Common myeloid progenitor, CD34-positive (primary cell): ENCODE measurements at places on chromosomes 3 and 15.

- DNase-seq: no peak
Measured at GRCh38 chr3:184129012-184129411, 6.1 kb upstream of the EIF2B5 start.

DNA sequence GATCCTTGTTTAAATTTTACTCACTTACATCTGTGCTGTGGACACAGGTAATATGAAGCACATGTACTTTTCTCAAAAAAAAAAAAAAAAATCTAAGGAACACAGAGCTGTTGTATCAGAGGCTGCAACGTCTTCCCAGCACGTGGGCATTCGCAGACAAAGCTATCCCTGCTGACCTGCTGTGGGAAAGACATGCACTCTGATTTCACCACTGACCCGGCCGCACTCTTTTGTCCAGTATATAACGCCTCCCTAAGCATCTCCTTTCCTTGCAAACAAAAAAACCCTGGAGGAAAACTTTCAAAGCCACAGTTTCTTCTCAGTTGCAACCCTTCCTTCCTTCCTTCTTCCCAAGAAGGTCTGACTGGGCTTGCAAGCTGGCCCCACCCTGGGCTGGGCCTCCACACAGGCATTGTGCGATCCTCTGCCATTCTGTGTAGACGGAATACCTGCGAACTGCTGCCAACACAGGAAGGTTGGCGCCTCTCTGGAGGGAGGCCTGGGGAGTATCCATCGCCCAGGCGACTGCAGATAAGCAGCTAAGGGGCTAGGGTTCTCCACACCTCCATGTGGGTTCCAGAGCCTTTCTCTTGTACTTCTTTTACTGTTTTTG, 50.8 kb downstream of the SLC12A8 start:
- DNase-seq: no peak

DNA sequence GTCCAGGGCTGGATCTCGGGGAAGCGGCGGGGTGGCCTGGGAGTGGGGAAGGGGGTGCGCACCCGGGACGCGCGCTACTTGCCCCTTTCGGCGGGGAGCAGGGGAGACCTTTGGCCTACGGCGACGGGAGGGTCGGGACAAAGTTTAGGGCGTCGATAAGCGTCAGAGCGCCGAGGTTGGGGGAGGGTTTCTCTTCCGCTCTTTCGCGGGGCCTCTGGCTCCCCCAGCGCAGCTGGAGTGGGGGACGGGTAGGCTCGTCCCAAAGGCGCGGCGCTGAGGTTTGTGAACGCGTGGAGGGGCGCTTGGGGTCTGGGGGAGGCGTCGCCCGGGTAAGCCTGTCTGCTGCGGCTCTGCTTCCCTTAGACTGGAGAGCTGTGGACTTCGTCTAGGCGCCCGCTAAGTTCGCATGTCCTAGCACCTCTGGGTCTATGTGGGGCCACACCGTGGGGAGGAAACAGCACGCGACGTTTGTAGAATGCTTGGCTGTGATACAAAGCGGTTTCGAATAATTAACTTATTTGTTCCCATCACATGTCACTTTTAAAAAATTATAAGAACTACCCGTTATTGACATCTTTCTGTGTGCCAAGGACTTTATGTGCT, 527 bp downstream of the B2M start:
- no peak for DNase-seq

DNA sequence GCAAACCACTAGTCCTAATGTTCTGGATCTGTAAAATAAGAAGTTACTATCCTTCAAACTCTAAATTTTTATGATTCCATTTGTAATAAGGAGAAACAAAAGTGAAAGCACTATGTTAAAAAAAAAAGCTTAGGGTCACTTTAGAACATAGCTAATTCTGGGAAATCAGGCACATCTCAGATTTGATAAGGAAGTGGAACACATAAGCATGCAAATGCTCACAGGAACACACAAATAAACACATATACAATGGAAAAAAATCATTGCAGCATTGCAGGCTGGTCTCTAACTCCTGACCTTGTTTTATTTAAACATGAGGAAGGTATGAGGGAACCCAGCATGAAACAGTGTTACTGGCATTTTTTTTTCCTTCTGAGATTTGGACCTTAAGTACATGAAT, 63.2 kb upstream of the TNFSF10 start:
- DNase-seq: peak; percentile 71

- no peak for DNase-seq
Measured at GRCh38 chr15:57553526-57553925, 38.2 kb upstream of the MYZAP start.

DNA sequence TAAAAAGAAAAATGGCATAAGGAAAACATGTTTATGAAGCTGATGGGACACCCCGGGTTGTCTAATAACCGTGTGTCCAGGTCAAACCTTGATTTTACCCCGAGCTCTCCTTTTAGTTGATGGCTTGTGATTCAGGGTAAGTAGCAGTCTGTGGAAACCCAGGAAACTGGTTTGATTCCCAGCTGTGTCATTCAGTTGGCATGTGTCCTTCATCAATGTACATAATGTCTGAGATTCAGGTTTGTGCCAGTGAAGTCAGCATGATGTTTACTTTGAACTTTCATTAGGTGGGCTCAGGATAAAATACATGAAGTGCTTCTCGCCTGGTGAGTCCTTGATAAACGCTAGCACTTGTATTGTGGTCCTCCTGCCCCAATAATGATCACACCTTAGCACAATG, 4.3 kb upstream of the COPG1 start:
- no peak for DNase-seq

DNA sequence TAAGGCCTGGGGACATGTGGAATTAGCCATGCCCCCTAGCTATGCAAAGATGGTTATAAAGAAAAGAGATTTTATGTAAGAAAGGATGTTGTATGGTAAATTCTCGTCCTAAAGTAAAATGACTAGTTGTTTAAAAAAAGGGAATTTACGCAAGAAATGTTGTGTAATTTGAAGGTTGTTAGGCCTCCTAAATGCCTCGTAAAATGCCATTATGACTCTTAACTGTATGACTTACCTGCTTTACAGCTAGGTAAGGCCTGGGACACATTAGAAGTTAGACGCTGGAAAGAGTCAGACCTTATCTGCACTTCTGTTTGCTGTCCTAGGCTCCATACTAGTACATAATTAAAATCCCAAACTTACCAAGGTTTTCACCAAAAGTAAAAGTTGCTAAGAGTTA, 17.5 kb upstream of the HHATL start:
- no peak for DNase-seq

DNA sequence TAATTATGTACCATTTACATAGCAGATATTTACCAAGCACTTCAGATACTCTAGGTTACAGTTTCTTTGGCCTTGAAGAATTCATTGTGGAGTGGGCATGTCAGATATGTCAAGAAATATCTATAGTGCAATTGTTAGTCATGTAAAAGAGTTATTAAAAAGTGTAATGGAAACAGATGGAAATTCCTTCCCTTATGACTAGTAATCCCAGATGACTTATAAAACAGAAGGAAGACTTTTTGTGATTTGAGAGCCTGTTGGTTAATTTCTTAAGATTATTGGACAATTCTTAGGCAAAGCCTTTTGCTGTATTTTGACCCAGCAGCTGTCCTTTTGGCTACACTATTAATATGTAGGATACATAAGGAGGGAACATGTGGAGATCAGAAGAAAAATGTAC, 708.9 kb upstream of the NECTIN3 start:
- DNase-seq: no peak

DNA sequence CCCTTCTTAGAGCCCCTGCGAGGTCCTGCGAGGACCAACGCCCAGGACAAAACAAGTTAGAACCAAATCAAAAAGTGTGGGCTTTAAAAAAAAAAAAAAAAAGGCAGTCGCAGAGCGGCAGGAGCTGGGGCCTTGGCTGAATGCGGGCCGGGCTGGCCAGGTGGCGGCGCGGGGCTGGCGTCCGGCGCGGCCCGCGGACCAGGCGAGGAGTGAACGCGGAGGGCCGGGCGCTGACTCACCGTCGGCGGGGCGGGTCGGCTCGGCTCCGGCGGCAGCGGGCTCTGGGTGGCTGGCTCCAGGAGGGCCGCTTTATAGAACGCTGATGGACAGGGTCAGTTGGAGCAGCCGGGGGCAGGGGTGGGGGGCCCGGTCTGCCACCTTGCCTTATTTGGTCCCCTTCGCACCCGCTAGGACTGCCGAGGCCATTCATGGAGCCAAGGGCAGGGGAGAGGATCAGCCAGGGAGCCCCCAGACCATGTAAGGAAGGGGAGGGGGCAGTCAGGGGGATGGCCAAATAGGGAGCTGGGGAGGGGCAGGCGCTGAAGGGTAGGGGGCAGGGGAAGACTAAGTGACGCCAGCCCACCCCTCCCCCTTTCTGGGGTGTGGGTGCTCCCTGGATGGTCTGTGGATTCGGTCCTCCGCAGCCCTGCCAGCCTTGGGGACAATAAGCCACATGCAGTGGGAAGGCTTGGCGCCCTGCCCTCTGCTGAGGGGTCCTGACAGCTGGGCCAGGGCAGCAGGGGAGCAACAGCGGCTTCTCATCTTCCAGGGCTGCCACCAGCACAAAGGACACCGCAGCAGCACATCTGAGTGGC, at the start of gene ACTC1:
Gene ACTC1 (minus strand): TSS at position 283 of the 815 bp plus-strand sequence. CDS start 741 bp downstream, outside the sequence.
- peak; percentile 37 for DNase-seq

- DNase-seq: no peak
Measured at GRCh38 chr15:40807888-40808461, 702 bp upstream of the DNAJC17 start.

DNA sequence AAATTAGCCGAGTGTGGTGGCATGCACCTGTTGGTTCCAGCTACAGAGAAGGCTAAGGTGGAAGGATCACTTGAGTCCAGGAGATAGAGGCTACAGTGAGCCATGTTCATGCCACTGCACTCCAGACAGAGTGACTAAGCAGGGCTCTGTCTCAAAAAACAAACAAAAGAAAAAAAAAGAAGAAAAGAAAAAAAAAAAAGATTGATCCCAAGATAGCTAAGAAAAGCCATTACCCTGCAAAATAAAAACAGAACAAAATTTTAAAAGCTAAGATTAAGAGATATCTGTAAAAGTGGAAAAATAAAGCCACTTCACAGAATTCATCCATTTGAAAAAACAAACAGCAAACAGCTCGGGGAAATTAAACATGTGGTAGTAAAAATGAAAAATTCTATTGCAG, 23.8 kb downstream of the LRRC2 start:
- no peak for DNase-seq

GRCh38 chr15:60370105-60370868, 27.5 kb downstream of the ANXA2 start:
- DNase-seq: peak; percentile 71

DNA sequence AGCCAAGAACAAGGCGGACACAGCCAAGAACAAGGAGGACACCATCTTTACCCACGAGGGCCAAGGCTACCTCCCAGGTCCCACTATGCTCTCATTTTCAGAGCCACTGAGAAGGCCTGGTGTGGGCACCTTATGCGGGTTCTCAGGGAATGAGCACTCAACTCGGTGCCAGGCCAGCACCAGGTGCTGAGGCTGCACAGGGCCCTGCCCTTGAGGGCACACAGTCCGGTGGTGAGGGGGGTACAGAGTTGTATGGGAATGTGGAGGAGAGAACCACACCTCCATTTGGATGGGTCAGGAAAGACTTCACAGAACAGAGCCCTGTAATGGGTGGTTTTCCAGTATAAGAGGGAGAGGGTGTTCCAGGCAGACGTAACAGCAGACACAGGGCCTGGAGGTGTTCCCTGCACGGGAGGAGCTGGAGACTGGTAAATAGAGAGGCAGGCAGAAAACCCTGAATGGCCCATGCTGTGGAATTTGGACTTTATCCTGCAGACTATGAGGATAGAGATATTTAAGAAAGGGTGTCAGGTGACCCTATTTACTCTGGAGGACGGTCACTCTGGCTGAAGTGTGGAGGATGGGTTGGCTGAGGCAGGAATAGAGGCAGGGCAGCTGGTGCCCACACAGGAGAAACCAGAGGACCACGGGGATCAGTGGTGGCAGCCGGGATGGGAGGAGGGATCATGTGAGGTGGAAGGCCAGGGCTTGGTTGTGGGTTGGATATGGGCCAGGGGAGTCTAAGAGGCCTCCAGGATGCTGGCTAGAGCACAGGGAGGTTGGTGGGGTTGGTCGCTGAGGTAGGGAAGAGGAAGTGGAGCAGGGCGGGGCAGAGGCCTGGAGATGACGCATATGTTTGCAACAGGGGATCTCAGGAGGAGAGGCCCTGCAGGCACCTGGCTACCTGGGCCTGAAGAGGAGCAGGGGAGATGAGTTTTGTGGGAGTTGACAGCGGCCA, 34.6 kb downstream of the CRABP1 start:
- DNase-seq: peak; percentile 74

GRCh38 chr3:52068055-52068571, 11.7 kb upstream of the DUSP7 start:
- no peak for DNase-seq

DNA sequence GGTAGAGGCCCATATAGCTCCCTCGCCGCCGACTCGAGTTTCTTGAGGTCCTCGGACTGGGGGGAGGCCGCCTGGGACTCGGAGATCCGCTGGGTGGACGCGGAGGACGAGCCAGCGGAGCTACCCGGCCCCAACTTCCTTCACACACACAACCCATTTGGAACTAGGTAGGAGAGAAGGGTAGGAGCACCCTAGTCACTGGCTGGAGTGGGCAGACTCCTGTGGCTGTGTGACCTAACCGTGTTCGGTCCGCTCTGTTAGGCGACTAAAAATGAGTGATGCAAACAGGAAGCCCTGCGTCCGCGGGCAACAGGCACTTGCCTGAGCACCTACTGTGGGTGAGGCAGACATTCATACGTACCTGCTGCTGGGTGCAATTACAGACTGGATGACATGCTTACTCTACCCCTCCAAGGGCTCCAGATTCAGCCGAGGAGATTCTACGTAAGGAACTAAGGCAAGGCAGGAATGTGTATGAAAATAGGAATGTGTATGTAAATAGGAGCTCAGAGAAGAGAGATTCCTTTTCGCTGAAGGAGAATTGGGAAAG, 4.6 kb upstream of the SIN3A start:
- peak; percentile 36 for DNase-seq

GRCh38 chr3:61493339-61493738, 68.0 kb upstream of the PTPRG start:
- DNase-seq: no peak

DNA sequence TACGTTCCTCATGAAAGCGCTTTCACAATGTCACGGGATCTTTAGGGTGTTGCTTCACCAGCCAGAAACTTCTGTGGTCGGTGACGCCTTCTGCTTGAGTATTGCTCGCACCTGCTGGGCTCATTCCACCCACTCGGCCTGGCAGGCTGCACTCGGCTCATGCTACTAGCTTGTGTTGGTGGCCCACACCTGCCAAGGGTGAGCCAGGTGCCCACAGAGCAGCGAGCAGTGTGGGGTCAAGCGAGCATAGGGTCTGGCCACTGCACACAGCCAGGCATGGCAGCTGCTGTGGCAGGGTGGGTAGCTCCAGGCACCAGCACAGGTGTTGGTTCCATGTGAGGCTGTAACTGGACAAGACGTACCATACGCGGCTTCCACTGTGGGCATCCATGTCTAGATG, 202.9 kb upstream of the CADM2 start:
- no peak for DNase-seq

GRCh38 chr3:50352781-50353180, 2.1 kb downstream of the CYB561D2 start:
- DNase-seq: peak; percentile 87

- DNase-seq: no peak
Measured at GRCh38 chr15:30895461-30896210, 8.1 kb upstream of the FAN1 start.

DNA sequence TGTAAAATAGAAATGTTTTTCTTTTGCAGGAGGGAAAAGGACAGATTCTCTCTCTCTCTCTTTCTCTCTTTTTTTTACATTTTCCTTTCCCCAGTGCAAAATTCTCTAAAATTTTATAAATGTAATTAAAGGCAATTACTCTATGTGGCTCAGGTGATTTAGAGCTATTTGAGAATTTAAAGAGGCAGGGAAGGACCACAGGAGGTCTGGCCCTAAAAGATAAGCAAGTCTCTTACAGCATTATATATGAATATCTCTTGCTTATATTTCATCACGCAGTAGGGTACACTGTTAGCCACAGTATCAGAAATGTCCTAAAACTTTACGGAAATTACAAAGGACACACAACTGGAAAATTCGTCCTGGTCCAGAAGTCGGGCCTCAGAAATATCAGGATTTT, 70.5 kb upstream of the PPIB start:
- no peak for DNase-seq
